ENCODE measurements at places on chromosomes 2 and 18.

DNA sequence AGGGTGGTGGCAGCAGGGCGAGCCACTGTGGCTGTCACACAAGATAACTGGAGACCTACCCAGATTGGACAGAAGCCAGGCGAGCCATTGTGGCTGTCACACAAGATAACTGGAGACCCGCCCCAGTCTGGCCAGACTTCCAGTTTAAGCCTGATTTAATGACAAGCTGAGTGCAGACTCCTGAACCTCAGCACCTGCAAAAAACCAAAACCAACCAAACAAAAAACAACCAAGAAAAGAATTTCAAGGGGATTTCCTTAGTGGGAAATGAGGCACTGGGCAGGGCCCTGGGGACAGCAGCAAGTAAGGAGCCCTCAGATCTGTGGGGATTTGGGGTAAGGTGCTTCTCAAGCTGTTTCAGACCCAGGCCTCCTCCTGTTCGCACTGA, 95.2 kb upstream of the BOD1L2 start:
- DNase-seq = no peak

GRCh38 chr2:54577035-54577434, 120.9 kb downstream of the SPTBN1 start:
- no peak for DNase-seq

- DNase-seq = no peak
These were observed 531.9 kb downstream of the IRS1 start for GRCh38 chr2:226267516-226268289.

DNA sequence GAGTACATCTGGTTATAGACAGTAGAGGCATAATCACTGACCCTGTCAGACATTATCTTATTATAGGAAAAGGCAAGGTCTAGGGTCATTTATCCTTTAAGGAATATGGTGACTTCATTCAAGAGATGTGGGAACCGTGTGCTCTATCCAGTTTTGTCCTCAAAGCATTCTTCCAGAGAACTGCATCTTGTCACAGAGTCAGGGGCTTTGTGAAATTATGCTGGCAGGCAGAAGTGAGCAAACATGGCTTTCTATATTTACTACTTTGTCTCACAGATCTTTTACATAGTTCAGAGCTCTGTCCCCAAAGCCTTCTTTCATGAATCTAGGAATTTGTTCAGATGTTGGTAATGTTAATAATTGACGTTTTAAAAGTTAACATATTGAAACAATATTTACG, 177.4 kb downstream of the ASXL3 start:
- DNase-seq = no peak

DNA sequence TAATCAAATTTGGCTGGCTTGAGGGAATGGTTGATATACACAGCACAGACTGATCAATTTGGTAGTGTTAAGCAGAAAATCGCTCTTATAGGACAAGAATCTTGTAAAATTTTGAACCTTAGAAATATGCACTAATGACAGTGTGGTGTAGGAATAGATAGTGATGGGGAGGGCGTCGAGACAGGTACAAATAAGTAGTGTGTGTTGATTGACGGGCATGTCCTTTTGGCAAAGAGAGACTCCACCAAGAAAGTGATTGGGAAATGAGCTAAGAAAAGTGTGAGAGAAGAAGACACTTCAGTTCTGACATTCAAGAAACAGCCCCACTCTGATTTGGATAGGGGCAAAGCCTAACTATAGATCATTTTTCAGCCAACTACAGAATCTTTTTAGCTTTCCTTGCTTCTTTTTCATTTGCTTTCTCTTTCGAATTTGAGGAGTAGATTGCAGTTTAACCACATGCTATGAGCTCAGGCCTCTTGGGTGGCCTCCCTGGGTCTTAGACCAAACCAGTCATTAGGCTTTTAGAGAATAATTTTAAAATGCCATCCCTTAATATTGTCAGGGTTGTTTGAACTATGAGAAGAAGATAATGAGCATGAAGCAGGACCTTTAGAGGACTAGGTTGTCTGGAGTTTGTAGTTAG, 127.1 kb downstream of the CERS6 start:
- peak; percentile 59 for DNase-seq

- peak; percentile 56 for DNase-seq
These were observed 296.2 kb upstream of the NRP2 start for GRCh38 chr2:205386109-205386508.

DNA sequence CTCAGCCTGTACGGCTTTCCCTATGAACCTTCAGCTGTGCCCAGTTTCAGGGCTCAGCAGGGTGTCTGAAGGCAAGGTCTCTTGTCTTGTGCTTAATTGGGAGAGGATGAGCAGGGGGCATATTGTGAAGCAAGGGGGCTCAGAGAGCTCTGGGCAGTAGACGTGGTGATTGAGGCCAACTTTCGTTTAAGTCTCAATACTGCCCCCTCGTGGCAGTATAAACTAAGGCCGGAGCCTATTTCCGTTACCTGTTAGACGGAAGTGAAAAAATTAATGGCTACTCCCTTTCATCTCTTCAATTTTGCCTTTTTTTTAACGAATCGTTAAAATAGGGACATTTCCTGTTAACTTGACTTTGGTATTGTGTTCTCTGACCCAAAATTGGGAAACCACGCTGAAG, 193.4 kb downstream of the TDRD15 start:
- DNase-seq = peak; percentile 18

- peak; percentile 29 for DNase-seq
These were observed 14.6 kb upstream of the RIT2 start for GRCh38 chr18:43129946-43130524.

DNA sequence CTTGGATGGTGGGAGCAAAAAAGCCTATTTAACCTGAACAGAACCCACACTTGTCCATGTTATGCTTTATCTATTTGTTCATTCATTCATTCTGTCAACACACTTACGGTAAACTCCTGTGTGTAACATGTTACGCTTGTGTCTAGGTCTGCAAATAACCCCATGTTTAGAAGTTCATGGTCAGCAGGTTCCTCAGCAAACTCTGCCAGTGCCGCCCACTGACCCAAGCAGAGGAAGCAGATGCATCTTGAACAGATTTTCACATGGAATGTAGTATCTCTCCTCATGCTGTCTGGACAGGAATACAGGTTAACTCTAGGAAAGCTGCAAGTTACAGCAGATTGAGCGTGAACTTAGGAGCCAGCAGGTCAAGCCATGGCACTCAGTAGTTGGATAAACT, 213.7 kb upstream of the COPS8 start:
- DNase-seq = no peak

- DNase-seq = no peak
These were observed 1331.9 kb downstream of the DPP10 start for GRCh38 chr2:115774361-115774760.

DNA sequence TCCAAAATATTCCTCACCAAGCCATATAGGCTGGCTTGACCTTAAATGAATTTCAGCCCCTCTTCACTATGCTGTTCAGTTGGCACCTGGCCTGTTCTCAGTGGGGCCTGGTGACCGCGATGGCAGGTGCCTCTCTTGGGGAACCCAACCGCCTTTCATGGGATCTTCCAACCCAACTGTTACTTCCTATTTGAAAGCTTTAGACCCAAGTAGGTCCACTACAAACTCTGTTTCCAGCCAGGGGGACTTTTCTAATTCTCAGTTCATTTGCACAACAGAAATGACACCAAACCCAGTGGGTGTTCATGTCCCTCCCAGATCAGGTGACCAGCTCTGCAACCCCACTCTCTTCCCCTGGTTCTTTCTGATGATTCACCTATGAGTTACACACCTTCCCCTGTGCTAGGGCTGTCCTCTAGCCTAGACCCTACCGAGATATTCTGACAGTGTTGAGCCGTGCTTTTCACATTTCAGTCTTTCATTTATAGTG, 35.6 kb upstream of the NDUFV2 start:
- DNase-seq = no peak

GRCh38 chr2:43509886-43510285, 86.0 kb downstream of the THADA start:
- no peak for DNase-seq

DNA sequence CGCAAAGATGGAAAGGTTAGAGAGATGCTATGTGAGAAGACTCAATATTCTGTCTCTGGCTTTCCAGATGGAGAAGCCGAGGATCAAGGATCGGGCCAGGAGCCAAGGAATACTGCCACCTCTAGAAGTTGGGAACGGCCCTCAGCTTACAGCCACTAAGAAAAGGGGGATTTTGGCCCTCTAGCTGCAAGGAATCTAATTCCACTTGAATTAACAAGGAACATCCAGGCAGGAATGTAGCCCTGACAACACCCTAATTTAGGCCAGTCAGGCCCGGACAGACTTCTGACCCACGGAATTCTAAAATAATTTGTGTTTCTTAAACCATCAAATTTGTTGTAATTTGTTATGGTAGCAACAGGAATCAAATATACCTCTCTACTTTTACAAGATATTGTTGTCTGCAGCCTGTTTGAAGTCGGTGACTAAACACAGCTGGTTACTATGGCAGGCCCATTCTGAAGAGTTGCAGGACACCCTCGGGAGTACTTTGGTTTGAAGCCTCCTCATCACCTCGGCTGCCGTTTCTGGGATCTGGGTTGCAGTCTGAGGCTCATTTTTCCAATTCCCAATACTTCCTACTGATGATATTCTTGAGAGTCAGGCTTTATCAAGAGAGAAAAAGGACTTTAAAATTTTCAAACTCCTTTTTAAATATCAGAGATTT, 1131.2 kb downstream of the TSN start:
- no peak for DNase-seq

GRCh38 chr2:32788114-32788513, 158.6 kb upstream of the LTBP1 start:
- DNase-seq = no peak

- no peak for DNase-seq
These were observed 73.4 kb upstream of the ODC1 start for GRCh38 chr2:10521356-10522169.

GRCh38 chr2:241190291-241190981, 2.0 kb downstream of the ANO7 start:
- DNase-seq = no peak

DNA sequence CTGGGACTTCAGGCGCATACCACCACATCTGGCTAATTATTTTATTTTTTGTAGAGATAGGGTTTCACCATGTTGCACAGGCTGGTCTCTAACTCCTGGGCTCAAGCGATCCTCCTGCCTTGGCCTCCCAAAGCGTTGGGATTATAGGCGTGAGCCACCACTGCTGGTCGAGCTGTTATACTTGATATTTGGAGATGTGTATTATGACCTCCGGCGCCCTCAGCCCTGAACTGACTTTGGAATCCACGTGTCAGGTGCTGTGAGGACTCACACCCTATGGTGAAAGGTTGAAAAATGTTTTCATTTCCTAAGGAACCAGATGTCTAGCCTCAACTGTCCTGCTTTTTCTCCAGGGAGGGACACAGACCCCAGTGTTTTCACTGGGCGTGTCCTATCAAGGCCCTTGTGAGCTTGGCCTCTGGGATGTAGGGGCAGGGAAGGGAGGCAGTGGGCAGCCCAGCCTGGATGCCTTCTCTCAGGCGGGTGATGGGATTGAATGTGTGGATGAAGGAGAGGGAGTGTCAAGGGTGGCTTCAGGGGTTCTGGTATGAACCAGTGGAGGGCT, 56.4 kb upstream of the HAAO start:
- DNase-seq = no peak

GRCh38 chr2:78780256-78780655, 245.2 kb upstream of the REG3G start:
- no peak for DNase-seq

- DNase-seq = no peak
These were observed 3.5 kb downstream of the ICOS start for GRCh38 chr2:203940039-203940438.

GRCh38 chr2:100068395-100068794, 74.0 kb downstream of the AFF3 start:
- DNase-seq = no peak
